ENCODE measurements at places on chromosomes 1 and 21.

DNA sequence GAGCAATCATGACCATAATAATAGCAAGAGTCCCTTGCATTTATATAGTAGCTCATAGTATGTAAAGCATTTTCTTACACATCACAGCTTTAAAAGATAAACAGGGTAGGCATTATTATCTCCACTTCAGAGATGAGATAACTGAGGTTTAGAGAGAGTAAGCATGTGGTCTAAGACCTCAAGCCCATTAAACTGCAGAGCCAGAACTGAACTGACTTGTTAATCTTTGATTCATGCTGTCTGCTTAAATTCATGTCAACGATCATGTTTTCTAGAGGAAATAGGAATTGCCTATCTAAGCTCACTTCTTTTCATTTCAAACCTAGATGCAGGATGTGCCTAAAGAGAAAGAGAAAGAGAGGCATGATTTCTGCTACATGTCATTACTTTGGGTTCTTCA is 524.8 kb downstream of the PTPRC start:
- no peak for DNase-seq

DNA sequence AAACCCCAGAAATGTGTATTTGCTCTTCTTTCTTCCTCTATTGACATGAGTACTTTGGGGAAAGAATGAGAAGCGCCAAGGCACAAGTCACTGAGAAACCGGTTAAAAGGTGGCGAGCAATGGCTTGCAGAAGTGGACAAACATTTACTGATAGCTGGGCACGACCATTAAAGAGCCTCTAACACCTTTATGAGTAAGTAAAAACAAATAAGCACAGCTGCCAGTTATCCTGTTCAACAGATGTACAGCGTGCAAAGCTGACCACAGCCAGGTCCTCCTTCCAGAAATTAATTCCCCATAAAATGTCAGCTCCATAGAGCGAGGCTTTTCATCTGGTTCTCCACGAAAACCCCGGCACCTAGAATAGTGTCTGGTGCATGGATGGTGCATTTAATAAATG is 72.7 kb downstream of the CAPZB start:
- DNase-seq = no peak

DNA sequence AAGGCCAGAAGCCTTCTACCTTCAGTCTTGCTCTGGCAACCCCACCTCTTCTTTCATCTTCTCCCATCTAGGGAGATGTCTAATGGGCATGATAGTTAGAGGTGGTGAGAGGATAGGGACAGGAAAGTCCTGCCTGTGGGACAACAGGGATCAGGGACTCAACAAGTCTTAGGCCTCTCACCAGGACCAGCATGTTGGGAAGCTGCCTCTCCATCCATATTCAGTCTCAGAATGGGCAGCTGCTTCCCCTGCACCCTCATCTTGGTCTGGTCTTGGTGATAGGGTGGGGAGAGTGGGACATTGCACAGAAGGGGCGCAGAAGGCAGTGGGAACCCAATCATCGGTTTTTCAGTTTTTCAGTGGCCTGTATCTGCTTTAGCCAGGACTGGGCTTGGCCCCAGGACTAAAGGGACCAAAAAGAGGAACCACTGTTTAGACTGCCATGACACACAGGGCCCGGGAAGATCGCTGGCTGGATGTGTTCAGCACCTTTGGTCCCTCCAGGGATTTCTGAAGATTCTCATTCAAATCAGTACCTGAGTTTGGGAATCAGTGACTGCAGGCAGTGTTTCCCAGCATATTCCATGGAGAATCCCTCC is 12.7 kb downstream of the RHEX start:
- DNase-seq = no peak

DNA sequence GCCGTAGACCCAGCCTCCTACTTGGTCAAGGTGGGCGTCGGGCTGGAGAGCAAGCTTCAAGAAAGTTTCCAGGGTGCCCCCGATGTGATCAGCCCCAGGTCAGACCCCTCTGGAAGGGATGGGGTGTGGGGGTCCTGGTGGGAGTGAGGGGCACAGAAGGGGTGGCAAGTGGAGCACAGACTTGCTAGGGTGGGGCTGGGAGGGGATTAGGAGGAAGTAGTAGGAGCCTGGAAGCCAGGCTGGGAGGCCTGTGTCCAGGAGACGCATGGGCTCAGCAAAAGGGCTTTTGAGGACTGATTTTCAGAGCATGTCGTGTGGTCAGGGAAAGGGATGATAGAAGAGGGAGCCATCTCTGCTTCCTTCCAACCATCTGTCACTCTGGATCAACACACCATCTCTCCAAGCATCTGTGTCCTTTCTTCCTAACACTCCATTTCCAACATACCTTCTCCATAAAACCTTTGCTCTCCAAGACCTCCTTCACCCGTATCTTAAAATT is 8.5 kb downstream of the TRIM46 start:
- DNase-seq = no peak

GRCh38 chr21:15022608-15023261 is 42.1 kb downstream of the NRIP1 start:
- DNase-seq = no peak

DNA sequence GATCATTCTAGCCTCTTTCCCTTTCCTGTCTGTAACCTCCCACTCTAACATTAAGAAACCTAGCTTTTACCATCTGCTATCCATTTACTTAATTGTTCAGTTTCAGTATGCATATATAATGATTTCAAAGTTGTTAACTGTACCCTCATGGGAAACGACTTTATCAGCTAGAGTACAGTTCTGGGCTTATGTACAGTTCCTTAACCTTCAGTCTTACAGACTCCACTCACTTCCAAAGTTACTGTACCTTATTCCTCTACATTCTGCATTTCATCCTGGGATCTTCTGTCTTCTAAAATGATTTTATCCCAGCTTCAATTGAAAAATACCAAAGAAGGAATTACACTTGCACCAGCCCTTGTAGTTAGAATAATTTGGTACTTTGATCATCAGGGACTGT is 108.7 kb upstream of the KCNE2 start:
- DNase-seq = no peak

- DNase-seq = peak; percentile 16
Observed at GRCh38 chr1:113452921-113453770, 62.8 kb downstream of the MAGI3 start.

- no peak for DNase-seq
Observed at GRCh38 chr21:36738489-36739126, 39.7 kb downstream of the SIM2 start.

DNA sequence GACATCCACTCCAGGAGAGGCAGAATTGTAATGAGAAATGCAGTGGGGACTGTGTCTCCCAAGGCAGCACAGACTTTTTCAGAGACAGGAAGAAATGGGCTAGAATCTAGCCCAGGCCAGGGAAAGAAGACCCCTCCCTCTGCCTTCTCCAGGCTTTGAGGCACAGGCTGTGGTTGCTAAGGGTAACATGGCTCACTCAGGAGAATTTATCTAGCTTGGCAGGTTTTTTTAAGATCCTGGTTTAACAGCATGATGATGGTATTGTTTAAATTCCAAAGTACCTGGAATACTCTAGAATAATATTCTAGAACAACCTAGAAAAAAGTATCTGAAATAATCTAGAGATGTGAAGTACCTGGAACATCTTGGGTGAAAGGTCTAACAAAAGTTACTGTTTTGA is 125.6 kb downstream of the URB2 start:
- DNase-seq = no peak

- no peak for DNase-seq
Observed at GRCh38 chr1:220579317-220579716, 51.4 kb downstream of the MARK1 start.

DNA sequence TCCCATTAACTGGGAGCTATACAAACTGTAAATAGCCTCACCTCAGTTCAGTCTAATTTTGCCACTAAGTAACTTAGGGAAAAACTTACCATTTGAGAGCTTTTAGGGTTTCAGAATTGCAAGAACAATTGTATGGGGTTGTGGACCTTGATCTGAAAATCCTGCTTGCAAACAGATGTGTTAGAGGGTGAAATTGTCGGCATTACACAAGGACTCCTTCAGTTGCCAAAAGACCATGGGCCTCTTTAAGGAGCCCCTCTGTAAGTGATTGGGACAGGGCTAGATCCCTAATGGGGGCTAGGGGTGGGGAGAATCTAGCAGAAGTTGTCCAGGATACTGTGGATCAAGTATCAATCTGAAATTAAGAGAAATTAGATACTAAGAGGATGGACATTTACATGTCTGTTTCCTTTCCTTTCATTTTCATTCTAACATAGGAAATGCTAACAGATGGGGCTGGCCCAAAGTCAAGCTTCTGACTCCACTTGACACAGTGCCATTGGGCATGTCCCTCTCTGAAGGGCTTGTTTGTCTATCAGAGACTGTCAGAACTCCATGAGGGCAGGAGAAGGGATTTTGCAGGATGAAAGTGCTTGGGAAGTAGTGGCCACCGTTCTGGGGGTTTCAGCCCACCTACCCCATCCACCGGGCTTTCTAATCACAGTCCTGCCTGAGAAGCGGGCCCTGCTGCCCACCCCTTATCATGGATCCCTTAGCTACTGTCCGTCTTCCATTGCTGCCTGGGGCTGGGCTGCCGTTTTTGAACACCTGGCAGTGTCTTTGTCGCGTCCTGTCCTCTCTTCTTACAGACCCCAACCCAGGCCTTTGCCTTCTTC is 54.7 kb downstream of the STUM start:
- no peak for DNase-seq

DNA sequence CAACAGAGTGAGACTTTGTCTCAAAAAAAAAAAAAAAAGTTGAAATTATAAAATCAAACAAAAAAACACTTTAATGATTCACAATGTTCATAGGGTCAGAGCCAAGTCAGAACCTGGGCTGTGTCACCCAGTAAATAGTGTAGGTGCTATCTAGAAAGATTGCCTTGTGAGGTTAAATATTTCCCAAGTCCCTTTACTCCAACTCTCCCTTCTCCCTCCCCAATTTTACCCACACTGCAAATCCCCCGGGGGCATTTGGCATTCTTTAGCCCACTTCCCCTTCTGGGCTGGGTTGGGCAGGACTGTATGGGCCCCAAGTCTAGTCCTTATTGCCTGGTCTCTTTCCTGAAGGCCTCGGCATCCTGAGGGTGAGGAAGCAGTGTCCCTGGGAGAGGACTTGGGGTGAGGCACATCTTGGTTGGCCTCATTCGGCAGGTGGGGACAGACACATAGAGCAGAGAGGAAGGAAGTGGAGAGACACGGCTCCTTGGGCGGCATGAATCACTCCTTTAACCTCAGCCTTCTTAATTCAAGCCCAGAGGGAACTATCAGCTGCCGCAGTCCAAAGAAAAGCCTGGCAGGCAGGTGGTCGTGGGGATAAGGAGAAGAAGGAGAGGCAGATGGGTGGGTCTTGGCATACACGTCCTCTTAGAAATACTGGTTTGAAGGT is 8.2 kb downstream of the ADORA1 start:
- no peak for DNase-seq

- no peak for DNase-seq
Observed at GRCh38 chr21:44942566-44942965, 2.7 kb downstream of the SLX9 start.

GRCh38 chr1:190849346-190849745 is 371.7 kb upstream of the BRINP3 start:
- no peak for DNase-seq

DNA sequence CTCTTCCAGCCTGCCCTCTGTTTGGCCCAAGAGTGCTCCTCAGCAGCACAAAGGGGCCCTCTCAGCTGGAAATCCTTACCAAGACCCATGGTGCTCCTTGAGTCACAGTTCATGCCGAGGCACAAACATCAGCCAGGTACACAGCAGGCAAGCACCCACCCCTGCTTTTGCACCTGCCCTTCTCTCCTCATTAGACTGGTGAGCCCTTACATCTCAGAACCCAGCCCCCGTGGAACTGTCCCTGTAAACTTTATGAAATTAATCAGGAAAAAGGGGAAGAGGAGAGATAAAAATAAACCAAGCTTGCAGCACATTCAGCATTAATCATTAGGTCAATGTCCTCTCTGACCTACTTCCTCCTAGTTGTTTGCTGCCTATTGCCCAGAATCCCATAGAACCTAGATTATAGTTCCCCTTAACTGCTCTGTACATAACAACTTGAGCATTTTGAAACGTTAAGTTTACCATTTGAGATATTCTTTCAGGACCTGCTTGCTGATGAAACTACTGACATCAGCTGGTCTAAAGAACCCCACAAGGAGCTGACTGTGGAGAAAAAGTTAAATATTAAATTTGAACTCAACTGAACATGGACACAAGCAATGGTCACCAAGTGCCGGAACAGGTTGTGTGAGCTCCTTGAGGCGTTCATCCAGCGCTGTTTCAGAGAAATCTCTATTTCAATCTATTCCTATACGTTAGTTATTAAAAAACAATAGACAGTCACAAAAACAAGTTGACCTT is 738.4 kb downstream of the MATN1 start:
- no peak for DNase-seq

GRCh38 chr1:221993444-221993948 is 251.6 kb upstream of the DUSP10 start:
- DNase-seq = no peak

DNA sequence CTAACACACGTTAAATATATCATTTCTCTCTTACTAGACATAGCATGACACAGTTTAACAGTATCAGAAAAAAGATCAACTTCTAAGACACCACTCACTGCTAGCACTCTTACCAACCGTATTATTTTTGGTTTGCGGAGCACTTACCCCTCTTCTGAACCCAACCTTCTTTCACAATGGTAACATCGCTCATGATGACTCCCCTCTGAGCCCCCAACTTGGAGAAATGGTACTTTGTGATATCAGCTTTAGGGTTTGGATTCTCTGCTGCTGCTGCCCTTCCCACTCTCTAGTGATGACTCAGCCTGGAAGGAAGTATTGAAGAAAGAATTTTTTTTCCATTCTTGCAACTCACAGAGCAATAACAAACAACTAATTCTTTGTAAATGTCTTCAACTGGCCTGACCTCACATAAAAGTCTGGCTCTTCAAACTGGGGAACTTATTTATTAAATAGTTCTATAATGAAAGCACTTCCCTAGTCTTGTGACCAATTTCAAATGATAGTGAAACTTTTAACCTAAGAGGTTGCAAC is 7.0 kb downstream of the AKT3 start:
- no peak for DNase-seq

GRCh38 chr1:81179242-81179641 is 621.5 kb upstream of the ADGRL2 start:
- DNase-seq = no peak

- DNase-seq = no peak
Observed at GRCh38 chr1:54854381-54855020, 32.5 kb downstream of the DHCR24 start.

GRCh38 chr21:17045214-17045853 is 467.5 kb upstream of the CXADR start:
- no peak for DNase-seq

- DNase-seq = no peak
Observed at GRCh38 chr1:223684488-223684792, 18.9 kb upstream of the CAPN8 start.

DNA sequence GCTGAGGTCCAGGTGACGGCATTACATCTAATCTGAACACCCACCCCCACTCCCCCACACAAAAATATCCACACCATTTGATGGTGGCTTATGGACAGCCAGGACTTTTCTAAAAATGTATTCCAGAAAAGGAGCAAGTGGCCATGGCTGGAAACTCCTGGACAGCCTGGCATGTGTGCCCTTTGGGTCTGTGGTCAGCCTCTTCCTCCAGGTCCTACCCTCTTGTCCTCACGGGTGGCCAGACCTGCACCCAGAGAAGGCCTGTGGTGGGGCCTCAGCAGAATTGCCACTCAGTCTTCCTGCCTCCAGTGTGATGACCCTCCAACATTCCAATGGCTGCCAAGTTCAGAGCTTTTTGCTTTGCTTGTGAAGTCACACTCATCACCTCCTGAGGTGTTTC is 600.6 kb downstream of the AJAP1 start:
- no peak for DNase-seq

- DNase-seq = peak; percentile 57
Observed at GRCh38 chr1:163071405-163072255, 2.5 kb downstream of the RGS4 start.
